Right atrium auricular region (tissue), 2 donors: ENCODE measurements at places on chromosomes 11 and 22. TPM values are rescaled to one million over a fixed set of nuclear protein-coding genes. Genes with fewer than 3 reads are reported as not detected.

DNA sequence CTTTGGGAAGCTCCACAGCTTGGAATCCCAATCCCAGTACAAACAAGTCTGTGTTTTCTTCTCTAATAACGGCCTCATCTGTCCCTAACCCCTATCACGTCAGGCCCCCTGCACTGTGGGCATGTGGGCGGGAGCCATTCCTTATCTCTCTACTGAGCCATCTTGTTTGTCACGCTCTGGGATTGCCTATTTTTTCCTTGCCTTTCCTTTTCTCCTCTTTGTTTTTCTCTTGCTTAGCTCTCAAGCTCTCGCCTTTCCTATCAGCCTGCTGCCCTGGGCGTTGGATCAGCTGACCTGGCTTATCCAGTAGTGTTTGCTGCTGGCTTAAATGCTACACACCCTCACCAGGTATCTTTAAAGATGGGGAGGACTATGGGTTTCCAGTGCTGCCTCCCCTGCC lies 35.8 kb downstream of the ARHGAP1 start:
- DNase-seq, result no peak

- DNase-seq, result no peak
Observed at GRCh38 chr11:111225881-111226280, 19.6 kb upstream of the POU2AF2 start.

The RIBC2 gene
- not detected for total RNA-seq

- no peak for DNase-seq
Observed at GRCh38 chr11:127552446-127552845, 551.9 kb upstream of the KIRREL3 start.

The HNRNPUL2 gene
- 12.2 TPM for total RNA-seq

GRCh38 chr11:91164452-91164822 lies 941.6 kb upstream of the CHORDC1 start:
- no peak for DNase-seq
